ENCODE measurements at places on chromosomes 12 and 14.

DNA sequence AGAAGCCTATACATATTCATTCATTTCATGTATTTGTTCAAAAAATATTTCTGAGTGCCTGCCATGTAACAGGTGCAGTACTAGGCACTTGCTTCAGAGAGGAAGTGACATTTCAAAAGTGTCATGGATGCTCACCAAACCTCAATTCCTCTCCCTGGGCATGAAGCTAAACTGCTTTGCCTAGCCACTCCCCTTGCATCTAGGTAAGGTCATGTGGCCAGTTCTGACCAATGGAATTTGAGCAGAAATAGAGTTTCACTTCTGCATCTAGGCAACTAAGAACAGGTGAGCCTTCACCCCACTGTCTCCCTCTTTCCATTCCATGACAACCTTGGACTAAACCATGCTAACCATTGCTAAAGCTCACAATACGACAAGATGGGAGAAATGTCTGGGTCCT, 27.6 kb downstream of the TC2N start:
- no peak for DNase-seq

GRCh38 chr14:51507906-51508511, 143.7 kb upstream of the FRMD6 start:
- DNase-seq = peak; percentile 22

DNA sequence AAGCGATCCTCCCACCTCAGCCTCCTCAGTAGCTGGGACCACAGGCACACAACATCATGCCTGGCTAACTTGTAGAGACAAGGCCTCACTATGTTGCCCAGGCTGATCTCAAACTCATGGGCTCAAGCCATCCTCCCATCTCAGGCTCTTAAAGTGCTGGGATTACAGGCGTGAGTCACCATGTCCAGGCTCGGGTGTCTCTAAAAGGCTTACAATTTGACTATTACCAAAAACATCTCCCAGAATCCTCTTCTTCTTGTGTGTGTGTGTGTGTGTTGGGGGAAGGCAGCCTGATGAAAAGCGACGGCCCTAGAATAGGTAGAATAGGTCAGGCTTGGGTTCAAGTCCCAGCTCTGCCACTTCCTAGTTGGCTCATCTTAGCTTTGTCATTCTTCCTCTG, 16.8 kb downstream of the MSI1 start:
- no peak for DNase-seq

- DNase-seq = no peak
Observed at GRCh38 chr12:124566997-124567672, at the start of gene NCOR2. TSS of gene NCOR2 (minus strand) at chr12:124567612. CDS start at chr12:124495251, 72,361 bp downstream.

GRCh38 chr14:64945431-64946178, 3.1 kb upstream of the GPX2 start:
- no peak for DNase-seq

GRCh38 chr14:100407376-100408102, 84.4 kb downstream of the SLC25A47 start:
- no peak for DNase-seq

DNA sequence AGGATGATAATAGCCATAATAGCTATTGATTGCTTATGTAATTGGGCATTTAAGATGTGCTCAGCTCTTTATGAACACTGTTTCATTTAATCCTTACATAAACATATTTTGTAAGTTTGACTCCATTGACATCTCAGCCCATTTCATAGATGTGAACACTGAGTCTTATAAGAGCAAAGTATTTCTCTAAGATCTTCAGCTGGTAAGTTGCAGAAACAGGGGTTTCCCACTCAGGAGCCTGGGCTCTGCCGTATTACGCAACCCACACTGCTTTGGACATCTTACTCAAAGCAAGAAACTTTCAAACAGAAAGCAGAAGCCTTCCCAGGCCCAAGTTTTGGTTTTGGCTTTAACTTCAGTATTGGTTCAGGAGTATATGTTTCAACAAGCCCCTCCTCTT, 705.1 kb downstream of the MED13L start:
- DNase-seq = no peak

DNA sequence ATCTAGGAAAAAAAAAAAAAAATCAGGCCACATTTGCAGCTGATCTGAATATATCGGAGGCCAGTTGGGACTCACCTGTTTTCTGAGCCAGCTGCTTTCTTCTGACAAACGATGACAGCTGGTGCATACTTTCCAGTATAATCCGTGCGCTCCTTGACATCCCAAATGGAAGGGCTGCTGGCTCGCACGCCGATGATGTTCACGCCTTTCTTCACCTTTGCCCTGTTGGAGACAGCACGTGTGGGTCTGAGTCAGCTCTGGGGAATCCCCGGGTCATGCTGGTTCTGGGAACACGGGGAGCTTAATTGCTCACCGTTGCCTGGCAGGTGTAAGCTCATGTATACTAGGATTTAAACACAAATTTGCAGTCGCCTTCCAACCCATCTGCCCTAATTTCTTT, 372.8 kb downstream of the TMEM132D start:
- DNase-seq = no peak

GRCh38 chr12:121423682-121424623, 24.0 kb downstream of the RNF34 start:
- no peak for DNase-seq

All from SK-N-DZ (cell line).